B cell (primary cell): ENCODE measurements at places on chromosomes 2 and 18. TPM values are rescaled to one million over a fixed set of nuclear protein-coding genes. Genes with fewer than 3 reads are reported as not detected.

DNA sequence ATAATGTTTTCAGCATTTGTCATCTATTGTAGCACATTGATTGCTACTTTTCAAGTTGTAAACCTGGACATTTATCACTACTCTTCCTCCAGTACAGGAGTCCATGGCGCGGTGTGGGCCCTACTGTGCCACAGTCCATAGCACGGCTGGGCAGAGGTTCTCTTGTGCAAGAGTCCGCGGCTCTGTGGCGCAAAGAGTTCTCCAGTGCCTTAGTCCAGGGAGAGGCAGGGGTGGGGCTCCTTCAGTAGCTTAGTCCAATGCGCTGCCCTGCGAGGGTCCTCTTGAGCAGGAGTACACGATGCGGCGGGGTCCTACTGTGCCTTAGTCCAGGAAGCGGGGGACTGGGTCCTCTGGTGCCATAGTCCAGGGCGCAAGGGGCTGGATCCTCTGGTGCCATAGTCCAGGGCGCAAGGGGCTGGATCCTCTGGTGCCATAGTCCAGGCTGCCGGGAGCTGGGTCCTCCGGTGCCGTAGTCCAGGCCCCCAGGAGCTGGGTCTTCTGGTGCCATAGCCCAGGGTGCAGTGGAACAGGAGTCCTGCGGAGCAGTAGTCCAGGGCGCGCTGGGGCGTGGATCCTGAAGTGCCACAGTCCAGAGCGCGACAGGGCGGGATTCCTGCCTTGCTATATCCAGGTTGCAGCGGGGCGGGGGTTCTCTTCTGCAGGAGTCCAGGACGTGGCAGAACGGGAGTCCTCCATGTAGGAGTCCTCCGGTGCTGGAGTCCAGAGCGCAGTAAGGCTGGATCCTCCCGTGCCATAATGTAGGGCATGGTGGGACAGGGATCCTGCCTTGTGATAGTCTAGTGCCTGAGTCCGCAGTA is 129.3 kb downstream of the CCDC74A start:
- H3K4me3 ChIP-seq: no peak overlapping the region
- H3K27me3 ChIP-seq: no peaks in the 10 kb centered on the region
- no peaks in the 10 kb centered on the region for H3K36me3 ChIP-seq

- no peak for DNase-seq
- no peak overlapping the region for H3K27ac ChIP-seq
- H3K27me3 ChIP-seq: no peaks in the 10 kb centered on the region
- H3K36me3 ChIP-seq: no peaks in the 10 kb centered on the region
Measured at GRCh38 chr2:71629771-71630453, 176.6 kb downstream of the DYSF start.

DNA sequence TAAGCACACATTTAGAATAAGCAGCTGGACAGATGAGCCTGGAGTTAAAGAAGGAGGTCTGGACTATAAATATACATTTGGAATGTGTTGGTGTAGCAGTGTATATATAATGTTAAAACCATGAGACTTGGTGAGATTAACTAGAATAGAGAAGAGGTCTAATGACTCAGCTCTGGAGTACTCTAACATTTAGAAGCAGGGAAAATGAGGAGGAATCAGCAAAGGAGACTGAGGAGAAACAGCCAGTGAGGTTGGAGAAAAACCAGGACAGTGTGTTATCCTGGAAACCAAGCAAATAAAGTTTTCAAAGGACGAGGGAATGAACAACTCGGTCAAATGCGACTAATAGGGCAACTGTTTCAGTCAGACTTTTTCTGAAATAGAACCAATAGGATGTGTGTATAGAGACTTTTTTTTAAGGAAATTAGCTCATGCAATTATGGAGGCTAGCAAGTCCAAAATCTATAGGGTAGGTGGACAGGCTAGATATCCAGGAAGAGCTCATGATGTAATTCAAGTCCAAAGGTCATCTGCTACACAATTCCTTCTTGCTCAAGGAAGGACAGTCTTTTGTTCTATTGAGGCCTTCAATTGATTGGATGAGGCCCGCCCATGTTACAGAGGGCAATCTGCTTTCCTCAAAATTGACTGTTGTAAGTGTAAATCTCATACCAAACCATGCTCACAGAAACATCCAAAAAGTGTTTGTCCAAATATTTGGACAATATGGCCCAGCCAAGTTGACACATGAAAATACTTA is 10.8 kb upstream of the SESTD1 start:
- DNase-seq: no peak
- H3K27me3 ChIP-seq: no peaks in the 10 kb centered on the region
- H3K27ac ChIP-seq: peak overlapping the region; percentile 59
- H3K36me3 ChIP-seq: no peaks in the 10 kb centered on the region

DNA sequence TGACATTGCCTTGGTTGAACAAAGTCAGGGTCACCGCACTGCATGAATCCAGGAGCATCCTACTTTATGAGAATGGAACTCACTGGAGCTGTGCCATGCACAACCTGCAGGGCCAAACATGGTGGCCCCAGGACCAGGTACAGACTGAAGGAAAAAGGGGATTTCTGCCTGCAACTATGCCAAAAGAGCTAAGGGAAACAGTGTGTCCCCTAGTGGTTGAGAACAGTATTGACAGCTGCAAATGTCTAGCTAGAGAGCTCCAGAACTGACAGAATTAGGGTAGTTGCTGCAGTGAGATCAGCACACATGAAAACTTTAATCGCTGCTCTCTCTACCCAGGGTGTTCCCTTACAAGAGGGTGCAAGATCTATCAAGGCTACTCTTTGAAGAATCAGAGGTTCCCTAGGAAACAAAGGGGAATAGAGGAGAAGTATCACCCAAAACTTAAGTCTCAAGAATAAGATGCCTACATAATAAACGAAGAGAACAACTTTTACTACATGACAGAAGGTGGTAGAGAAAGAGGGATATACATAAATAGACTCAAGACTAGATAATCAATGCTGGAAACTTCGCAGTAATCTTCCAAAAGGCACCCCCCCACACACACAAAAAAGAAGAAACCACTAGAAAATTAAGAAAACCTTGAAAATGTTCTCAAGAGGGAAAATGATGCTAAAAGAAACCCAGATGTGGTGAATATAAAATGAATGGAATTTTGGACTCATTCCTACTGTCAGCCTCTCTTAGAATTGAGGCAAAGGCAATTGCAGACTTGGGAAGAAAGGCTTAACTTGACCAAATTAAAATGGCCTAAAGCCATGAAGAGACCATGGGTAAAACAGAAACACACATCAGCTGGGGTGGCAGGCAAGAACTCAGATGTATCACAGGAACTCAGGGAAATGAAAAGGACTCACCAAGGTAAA is 43.6 kb upstream of the IHH start:
- DNase-seq: peak; percentile 20
- no peak overlapping the region for H3K4me3 ChIP-seq
- peaks cover 2% of the 10 kb centered on the region for H3K36me3 ChIP-seq
- no peak overlapping the region for H3K27ac ChIP-seq
- H3K27me3 ChIP-seq: no peaks in the 10 kb centered on the region

DNA sequence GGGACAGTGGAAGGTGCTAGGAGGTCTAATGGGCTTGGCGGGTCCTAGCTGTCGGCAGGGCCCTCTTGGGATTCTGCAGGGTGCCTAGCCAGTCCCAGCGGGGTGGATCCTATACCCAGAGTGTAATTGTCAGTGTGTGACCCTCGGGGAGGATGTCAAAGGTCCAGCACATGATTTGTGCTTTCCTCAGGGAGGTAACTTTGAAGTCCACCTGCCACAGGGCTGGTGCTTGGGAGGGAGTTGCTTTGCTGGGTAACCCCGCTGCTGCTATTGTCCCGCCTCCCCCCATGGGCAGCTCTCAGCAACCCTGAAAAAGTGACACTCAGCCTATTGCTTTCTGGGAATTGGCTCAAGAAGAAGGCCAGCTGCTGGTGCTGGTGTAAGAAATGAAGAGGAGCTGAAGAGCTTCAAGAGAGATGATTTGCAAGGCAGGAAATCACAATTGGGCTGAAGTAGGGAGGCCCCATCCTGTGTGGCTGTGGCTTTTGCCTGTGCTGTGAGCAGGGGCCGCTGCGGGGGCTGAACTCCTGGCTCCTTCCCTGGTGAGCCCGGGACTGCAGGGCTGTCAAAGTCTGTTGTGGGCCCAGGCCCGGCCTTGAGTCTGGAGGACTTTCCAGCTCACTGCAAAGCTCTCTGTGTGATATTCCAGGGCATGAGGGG is 36.4 kb downstream of the EMILIN2 start:
- H3K27ac ChIP-seq: no peak overlapping the region
- H3K36me3 ChIP-seq: no peaks in the 10 kb centered on the region
- H3K4me1 ChIP-seq: peaks cover 9% of the 10 kb centered on the region
- peak; percentile 28 for DNase-seq

GPR75 gene
- total RNA-seq: 5.1 and 5.8 TPM in 2 replicates

- peaks cover 22% of the 10 kb centered on the region for H3K4me1 ChIP-seq
- no peaks in the 10 kb centered on the region for H3K36me3 ChIP-seq
- peak overlapping the region; percentile 9 for H3K27ac ChIP-seq
Measured at GRCh38 chr18:77360315-77361190, 110.9 kb downstream of the GALR1 start.

ANKRD30BL gene
- total RNA-seq: not detected in 2 replicates

- H3K36me3 ChIP-seq: no peaks in the 10 kb centered on the region
- no peaks in the 10 kb centered on the region for H3K4me1 ChIP-seq
- no peaks in the 10 kb centered on the region for H3K27me3 ChIP-seq
- H3K27ac ChIP-seq: no peak overlapping the region
- DNase-seq: no peak
- no peak overlapping the region for H3K4me3 ChIP-seq
Measured at GRCh38 chr2:140667203-140667602, 1463.6 kb downstream of the LRP1B start.

NEB gene
- 3.6 and 5.1 TPM in 2 replicates for total RNA-seq
